CD4-positive, CD25-positive, alpha-beta regulatory T cell (primary cell): ENCODE measurements at places on chromosomes 7 and 10. TPM values are rescaled to one million over a fixed set of nuclear protein-coding genes. Genes with fewer than 3 reads are reported as not detected.

The PRRT4 gene
- total RNA-seq = 0.42 TPM

DNA sequence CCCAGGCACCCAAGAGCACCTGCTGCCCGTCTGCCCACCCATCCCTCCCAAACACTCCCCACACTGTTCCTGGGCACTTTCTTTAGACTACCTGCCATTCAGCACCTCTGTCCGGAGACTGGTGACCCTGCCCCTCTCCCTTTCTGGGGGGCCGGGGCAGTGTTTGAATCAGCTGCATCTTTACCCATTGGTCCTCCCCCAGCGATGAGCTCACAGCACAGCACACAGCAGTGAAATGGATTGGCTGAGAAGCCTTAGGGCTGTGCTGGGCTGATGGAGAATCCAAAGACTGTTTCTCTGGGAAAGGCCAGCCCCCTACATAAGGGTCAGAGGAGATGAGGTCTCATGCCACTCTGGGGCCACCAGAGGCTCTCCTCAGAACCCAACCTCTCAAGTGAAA lies 40.2 kb downstream of the VWA2 start:
- DNase-seq = no peak

The COBL gene
- 0.59 TPM for total RNA-seq

- no peak for DNase-seq
These were observed 330.0 kb downstream of the RNLS start for GRCh38 chr10:88253128-88253527.

GRCh38 chr7:81692146-81692905 lies 77.5 kb downstream of the HGF start:
- no peak for DNase-seq

DNA sequence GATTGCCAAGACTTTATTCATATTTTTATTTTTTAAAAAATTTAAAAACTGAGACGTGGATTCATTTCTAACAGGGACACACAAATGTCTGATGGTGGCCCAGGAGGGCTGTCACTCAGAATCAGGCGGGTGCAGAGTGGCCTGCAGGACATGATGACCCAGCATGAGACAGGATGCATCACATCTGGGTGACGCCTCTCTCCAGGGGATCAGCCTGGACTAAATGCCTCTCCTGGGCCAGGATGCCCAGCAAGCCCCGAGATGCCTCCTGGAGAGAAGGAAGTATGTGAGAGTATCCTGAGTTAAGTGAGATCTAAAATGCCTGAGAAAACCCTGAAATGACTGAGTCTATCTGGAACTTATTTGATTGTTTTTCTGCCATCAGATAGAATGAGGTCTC lies 16.9 kb upstream of the MTURN start:
- no peak for DNase-seq

DNA sequence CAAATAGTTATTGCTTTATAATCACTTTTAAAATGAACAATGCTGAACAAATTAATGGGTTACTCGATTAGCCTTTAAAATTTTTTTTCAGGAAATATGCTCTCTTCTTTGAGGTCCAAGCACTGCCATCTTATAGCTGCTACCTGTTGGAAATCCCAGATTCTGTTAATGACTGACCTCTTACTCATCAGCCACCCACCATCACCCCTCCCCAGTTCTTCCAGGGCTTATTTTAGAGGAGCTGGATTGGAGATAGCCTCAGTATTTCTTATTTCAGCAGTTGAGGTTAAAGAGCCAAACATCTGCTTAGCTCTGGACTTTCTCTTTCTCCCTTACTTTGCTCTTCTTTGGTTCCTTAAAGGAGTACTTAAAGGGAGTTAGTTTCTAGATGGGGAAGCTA lies 420.0 kb downstream of the EXOC4 start:
- DNase-seq = no peak

DNA sequence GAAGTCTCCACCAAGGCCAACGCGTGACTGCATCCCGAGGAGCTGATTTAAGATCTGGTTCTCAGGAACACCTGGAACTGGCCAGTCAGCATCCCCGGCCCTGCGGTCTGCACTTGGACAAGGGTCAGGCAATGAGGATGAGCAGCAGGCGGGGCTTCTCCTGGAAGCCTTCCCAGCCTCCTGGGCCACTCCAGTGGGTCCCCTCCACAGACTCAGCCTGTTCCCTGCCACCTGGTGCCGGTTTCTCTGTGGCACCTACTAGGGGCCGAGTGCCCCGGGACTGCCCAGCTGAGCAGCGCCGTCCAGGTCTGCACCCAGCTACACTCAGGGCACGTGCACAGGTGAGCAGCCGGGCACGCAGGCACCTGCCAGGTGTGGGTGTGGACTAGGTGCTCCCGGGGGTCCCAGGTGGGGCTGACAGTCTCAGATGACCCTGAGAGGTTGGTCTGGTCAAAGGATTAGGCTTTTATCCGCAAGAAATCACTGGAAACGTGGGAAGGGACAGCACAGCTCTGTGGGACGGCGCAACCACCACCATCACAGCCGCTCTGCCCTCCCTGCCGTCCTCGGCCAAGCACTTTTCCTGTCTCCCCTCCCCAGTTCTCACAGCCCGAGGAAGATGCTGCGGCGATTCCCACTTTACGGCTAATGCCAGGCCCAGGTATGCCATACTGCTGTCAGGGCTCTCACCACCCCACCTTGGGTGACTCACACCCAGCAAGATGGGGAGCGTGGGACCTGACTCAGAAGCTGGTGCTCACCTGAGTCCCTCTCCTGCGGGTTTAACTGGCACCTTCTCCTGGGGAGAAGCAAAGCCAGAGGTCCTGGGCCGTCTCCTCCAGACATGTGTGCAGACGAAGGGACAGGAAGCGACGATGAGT lies 166.0 kb downstream of the RNF216 start:
- no peak for DNase-seq

DNA sequence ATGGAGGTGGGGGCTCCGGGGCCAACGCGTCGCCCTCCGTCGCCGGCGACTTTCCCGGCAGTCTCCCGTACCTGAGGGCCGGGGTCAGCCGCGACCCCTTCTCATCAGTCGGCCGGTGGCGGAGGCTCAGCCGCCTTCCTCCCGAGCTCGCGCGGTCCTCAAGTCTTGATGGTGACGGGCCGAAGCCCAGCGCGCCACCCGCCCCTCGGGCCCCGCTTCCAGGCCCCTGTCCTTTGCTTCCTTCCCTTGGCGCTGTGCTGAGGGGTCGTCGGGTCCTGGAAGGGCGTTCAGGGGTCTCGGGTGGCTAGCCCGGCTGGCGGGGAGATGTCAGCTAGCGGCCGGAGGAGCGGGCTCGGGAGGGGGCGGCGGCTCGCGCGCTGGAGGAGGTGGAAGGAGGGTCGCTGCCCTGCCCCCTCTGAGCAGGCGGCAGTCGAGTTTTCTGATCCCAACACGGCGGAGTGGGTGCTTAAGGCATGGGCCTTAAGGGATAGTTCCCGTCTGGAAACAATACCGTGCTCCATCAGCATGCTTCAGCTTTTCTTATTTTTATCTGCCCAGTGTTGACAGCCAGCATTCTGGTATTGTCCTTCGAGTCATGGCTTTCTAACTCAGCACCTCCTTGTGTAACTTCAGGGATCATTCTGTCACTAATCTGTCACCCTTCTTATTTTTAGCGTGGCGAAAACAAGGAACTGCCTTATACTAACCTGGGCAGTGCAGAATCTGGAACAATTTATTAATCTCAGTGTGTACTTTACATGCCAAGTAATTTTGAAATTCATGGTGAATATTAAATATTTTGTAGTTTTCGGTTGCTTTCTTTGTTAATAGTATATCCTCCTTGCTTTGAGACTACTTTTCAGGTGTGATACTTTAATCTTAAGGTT lies 748 bp downstream of the PHTF2 start:
- peak; percentile 15 for DNase-seq

- no peak for DNase-seq
These were observed 9.1 kb upstream of the SCART1 start for GRCh38 chr10:133444342-133445267.

DNA sequence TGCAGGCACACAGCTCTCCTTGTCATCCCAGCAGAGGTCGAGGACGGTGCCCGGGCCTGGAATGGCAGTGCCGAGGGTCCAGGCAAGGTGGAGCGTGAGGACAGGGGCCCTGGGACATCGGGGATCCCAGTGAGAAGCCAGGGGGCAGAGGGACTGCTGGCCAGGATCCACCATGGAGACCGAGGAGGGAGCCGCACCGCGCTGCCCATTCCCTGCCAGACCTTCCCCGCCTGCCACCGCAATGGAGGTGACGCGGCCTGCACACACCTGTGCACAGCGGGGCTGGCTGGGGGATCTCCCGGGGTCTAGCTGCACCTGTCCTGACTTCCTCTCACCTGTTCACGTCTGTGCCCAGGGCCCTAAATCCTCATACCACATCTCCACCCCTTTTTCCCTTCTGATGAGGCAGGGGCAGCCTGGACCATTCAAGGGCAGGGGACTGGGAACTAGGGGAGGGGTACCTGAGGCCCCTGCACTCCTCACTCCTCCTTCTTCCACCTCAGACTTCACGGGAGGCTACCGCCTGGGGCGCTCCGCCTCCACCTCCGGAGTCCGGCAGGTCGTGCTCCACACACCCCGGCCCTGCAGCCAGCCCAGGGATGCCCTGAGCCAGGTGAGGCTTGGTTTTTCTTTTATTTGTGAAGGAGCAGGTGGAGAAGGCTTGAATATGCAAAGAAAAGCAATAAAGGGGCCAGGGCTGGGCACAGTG lies 6.9 kb downstream of the NYAP1 start:
- DNase-seq = no peak
